ENCODE measurements at places on chromosomes 13 and 19.

DNA sequence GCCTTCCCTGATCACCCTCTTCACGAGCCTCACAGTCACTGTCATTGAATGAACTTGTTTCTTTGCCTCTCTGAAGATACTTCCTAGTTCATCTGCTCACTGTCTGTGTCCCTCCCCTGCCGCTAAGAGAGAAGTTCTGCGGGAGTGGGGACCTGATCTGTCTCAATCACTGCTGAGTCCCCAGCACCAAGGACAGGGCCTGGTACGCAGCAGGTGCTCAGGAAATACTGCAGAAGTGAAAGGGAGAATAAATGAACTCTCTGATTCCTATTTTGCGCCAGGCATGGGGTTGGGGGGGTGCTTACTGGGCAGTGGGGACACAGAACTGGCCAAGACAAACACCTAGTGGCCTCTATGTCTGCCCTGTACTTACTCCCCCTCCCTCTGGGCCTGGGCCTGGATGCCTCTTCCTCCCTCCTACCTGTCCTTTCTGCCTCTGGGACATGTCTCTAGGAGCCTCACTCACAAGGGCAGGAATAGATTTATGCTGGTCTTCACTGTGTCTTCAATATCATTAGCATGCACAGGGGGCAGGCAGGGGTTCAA is 17.5 kb downstream of the FCGBP start:
- DNase-seq, result no peak

- DNase-seq, result no peak
Measured at GRCh38 chr13:79987323-79987722, 353.6 kb downstream of the SPRY2 start.

DNA sequence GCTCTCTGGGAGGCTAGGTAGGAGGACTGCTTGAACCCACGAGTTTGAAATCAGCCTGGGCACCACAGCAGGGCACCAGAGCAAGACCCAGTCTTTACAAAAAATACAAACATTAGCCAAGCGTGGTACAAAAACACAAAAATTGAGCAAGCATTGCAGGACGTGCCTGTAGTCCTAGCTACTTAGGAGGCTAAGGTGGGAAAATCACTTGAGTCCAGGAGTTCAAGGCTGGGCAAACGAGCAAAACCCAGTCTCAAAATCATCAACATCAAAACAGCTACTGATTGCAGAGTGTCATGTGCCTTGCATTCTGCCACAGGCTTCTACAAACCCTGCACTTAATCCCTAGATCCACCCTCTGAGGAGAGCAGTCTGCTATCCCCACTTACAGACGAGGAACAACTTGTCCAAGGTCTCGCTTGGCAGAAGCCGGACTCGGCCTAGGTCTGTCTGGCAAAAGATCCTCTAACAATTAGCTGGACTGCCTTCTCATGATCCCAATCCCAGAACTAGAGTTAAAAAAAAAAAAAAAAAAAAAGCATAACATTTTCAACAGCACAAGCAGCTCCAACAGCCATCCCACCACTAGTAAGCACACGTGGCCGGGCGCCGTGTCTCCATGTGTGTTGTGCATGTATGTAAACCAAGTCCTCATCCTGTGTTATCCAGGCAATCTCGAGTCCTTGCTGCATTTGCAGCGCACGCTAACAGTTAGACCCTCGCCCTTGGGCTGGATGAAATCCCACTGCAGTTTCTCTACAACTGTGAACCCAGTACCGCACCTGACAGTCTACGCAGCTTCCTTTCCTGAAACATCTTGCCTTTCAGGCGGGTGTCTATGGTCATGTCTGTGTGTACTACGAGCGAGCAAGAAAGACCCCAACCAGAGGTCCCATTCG is 2.0 kb downstream of the PPP6R1 start:
- no peak for DNase-seq

DNA sequence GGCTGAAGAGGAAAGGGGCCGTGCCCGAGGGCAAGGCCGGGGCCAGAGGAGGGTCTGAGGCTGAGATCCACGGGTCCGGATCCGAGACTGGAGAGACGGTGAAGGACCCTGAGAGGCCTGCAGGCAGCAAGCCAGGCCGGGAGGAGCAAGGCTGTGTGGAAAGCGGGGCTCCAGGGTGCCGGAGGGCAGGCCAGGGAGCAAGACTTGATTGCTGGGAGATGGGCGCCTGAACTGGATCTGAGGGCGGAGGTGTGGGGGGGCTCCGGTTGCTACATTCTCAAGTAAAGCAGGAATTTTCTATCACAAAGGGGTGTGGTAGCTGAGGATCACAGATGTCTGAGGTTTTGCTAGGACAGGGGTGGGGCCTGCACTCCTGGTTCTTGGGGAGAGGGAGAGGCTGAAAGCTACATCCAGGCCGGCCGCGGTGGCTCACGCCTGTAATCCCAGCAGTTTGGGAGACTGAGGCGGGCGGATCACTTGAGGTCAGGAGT is 3.8 kb downstream of the MAMSTR start:
- DNase-seq, result no peak

- DNase-seq, result no peak
Measured at GRCh38 chr19:48772503-48772953, 17.2 kb downstream of the FGF21 start.

DNA sequence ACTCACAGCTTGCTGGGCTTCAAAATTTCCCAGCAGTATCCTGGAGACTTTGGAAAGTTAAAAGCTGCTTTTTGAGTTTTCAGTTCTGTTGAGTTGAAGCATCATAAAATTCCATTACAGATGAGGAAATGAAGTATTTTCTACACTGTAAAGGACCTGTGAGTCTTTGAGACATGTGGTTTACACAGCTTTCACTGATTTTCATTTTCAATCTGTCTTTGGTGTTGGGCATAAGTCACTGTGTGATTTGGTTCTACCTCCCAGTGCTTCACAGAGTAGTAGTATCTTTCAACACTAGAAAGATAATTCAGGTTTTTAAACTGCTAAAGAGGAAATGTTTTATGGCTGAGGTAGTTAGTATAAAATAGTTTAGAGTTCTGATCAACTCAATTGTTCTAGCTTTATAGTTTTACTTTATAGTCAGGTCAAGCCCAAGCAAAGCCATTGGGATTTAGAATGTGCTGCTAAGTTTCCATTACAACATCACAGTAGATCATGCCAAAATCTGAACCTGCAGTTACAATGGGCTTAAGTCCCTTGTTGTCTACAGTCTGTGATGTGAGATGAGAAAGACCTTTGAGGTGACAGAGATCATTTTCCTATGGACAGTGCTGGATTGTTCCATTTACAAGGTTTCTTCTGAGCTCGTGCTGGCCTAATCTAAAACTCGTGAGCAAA is 161.6 kb downstream of the FLT1 start:
- no peak for DNase-seq

- DNase-seq, result no peak
Measured at GRCh38 chr19:29532956-29533355, 7.2 kb downstream of the VSTM2B start.

GRCh38 chr19:57052081-57052480 is 67.7 kb upstream of the USP29 start:
- DNase-seq, result no peak

- no peak for DNase-seq
Measured at GRCh38 chr19:23957660-23958281, 43.1 kb downstream of the ZNF726 start.
